ENCODE measurements at places on chromosomes 1 and 21.

DNA sequence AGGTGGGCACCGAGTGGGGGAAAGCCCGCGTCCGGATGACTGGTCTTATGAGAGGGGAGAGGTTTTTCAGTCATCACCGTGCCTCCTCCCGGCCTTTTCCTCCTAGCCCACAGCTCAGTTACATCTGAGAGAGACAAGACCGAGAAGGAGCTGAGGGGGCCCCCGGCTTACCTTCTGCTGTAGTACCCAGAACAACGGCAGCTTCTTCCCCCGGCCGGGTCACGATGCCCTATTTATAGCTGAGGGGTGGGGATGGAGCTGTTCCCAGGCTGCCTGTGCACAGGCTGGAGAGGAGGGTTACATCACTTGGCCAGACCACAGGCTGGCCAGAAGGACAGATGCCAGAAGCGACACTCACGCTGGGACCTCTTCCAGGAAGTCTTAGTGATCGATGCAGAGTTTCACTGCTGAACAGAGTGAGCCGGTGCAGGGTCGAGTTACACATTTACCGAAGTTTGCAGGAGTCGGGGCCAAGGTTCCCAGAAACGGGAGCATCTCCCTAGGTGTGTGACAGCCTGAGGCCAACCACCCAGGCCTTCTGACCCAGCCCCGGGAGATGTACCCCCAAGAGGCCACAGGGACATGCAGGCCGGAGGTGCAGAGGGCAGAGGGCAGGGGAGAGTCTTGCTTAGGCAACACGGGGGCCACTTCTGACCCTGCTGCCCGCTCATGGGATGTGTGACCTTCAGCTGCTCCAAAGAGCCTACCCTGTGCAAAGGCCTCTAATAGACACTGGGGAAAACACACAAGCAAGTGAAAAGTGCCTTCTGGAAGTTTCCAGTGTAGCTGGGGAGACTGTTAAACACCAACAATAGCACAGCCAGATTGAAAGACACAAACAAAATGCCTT is at the start of gene AGT:
AGT (minus strand) TSS at position 208 of the 850 bp plus-strand sequence. CDS start 3,299 bp downstream, outside the sequence.
- no peak for DNase-seq

DNA sequence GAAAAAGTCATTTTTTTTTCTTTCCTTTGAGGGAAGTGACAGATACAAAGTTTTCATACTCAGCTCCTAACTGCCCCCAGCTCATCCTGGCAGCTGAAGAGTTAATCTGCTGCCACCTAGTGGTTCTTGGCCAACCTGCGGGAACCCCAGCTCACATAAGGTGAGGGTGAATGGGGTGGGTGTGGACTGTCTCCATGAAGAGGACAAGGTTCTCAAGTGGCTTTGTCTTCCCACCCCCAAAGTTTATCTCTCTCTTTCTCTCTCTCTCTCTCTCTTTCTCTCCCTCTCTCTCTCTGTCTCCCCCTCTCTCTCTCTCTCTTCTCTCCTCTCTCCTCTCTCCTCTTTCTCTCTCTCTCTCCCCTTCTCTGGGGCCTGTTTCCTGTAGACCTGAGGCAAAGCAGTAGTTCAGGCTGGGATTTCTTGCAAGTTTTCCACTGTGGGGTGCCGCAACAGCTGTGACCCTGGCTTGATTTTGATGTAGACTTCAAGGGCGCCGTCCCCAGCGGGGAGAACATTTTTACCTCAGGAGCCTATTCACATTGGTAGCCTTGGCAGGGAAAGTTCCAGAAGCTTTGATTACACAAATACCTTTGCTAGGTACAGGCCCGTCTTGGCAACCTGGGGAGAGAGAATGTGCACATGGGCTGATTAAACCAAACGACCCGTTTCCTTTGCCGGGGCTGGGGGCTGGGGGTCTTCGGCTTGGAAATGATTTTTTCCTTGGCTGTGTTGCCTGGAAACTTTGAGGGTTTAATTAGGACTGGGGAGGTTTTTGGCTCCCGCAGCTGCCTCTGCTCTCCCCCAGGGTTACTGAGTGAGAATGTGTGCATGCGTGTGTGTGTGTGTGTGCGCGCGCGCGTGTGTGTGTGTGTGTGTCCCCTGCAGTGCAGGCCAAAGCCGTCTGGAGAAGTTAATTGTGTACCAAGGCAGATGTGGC is 135.9 kb downstream of the TM2D1 start:
- peak; percentile 50 for DNase-seq

DNA sequence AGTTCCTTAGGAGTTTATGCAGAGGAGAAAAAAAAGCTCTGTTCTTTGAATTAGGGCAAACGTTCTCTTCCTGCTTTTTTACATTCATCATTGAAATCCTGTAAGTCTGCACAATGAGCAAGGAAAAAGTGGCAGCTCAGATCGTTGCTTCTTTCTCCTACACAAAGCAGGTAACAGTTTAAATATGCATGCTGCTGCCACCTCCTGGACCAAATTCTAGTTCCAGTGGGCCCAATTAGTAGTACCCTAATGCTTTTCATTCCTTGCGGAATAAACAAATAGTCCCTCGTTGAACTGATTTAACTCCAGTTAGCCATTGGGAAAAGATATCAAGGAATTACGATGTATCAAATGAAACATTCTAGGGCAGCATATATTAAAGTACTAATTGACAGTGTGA is 20.1 kb downstream of the YTHDF2 start:
- DNase-seq = no peak

GRCh38 chr1:212529211-212529741 is 79.3 kb upstream of the ATF3 start:
- DNase-seq = no peak

DNA sequence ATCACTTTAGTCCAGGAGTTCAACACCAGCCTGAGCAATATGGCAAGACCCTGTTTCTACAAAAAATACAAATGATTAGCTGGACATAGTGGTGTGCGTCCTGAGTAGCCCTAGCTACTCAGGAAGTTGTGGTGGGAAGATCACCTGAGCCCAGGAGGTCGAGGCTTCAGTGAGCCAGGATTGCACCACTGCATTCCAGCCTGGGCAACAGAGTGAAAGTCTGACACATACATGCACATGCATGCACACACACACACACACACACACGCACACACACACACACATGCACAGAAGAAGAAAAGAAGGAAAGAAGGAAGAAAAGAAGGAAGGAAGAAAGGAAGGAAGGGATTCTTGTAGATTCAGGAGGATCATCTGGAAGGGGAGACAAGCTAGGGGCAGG is 104.4 kb upstream of the USP25 start:
- no peak for DNase-seq

GRCh38 chr21:31688603-31689368 is 29.3 kb downstream of the SOD1 start:
- DNase-seq = no peak

DNA sequence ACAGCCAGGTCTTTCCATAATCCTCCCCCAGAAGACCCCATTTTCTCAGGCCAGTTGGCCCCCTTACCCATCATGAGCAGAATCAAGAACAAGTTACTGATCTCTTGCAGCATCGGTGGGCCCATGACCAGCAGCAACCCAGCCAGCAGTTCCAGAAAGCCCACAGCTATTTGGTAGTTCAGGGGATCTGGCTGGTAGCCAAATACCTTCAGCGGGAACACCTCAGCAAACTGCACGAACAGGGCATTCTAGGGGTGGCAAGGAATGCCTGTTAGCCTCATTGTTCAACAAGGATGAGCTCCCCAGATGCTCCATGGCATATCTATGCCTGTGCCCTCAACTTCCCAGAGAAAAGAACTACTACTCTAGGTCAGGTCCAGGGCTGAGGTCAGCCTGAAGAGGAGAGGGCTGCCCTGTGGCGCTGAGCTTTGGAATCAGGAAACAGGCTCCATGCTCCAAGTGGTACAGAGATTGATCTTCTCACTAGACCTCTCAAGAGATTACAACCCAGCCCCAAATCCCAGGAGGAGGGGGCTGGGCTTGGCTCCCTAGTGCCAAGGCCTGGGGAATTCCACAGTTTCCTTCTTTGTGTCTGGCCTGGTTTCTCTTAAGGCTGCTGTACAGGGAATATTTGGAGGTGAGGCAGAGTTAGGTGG is 1.3 kb downstream of the TMEM35B start:
- no peak for DNase-seq

DNA sequence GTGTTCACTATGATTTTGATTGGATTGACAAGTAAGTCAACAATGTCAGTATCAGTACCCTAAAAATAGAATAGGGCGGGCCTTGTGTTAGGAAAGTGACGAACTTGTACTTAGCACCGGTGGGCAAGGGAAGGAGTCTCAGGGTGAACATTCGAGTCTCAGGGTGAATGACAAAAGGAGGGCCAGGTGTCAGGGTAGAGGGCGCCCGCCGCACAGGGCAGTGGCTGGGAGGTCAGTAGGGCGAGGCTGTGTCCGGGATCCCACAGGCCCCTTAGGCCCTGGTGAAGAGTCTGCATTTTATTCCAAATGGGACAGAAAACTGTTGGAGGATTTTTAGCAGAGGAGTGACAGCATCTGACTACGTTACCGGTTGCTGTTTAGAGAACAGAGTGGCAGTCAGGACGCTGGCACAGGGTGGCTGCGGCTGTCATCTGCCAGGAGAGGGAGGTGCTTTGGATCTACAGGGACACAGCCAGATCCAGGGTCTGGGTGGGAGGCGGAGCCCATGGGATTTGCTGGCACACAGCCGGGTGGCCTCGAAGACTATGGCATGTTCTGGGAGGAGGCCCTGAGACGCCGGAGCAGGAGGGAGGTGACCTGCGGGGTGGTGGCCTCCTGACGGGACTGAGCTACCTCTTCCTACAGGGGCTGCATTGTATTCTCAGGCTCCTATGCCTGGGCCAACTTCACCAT is 11.0 kb downstream of the AGTRAP start:
- no peak for DNase-seq

GRCh38 chr1:106787520-106787919 is 269.0 kb upstream of the PRMT6 start:
- no peak for DNase-seq

DNA sequence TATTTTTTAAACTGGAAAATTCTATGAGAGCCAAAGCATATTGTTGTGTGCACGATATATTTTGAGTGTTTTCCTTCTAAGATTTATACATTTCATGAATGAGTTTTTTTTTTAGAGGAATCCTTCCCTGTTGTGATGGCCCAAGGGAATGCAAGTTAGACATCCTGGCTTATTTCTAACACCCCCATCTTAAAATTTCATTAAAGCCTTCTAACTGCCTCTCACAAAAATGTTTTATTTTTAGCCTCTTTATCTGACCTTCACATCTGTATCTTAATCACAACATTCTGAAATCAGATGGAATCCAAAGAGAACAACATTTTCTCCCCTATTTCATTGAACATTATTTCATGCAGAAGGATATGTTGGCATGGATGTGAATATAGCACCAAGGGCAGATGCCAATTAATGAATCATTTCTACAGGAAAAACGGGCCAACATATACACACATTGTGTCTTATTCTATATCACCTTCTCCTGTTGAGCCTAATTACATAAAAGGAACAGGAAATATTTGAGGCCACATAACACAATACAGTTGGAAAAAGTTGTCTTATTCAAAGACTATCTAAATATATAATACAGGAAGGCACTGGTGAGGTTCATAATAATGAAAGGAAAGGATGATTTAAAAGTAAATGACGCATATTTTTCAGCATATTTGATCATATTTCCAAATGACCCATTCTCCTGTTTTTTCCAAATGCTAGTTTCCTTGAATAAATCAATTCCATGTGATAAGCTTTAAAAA is 455.5 kb downstream of the TTLL7 start:
- DNase-seq = no peak

DNA sequence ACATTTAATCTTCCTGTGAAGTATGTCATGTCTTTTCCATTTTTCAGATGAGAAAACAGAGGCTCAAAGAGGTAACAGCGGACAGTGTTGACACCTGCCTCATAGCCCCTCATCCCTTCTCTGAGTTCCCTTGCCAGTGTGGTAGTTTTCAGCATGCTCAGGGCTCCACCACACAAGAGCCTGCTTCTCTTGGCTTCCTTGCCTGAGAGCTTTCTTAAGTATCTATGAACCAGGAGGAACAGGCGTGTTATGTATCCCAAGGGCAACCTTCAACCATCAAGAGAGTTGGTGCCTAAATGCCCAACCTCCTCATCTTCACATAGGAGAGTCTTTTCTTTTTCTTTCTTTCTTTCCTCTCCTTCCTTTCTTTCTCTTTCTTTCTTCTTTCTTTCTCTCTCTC is 5.9 kb upstream of the PAFAH2 start:
- DNase-seq = no peak

DNA sequence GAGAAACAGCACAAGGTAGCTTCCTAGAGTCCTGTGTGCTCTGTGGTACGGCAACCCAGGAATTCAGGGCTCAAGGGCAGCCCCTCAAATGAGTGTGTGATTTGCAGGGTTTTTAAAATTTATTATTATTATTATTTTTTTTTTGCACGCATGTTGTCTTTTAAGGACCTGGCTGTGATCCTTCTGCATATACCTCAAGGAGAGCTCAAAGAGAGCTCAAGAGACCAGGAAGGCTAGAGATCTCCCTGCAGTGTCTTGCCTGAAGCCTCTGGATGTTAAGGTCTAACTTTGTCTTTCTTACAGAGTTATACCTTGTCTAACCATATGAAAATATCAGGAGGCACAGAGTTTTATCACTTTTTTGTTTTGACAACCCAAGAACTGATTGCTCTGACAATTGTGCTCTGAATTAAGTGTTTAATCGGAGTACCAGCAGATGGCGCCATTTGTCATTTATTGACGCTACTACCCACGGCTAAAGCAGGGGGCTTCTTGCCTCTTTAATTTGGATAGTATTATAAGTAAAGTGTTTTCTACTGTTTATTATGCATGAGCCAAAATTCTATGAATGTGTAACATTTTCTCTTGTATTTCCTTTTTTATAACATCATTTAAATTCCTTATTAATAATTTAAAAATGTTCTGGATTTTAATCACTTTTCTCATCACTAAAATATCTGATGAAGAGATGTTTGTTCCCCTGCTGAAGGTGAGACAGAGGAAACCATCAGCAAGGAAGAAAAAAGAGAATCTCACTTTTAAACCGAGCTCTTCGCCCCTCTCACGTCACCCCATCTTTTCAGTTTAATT is 35.8 kb upstream of the LMO4 start:
- peak; percentile 36 for DNase-seq

DNA sequence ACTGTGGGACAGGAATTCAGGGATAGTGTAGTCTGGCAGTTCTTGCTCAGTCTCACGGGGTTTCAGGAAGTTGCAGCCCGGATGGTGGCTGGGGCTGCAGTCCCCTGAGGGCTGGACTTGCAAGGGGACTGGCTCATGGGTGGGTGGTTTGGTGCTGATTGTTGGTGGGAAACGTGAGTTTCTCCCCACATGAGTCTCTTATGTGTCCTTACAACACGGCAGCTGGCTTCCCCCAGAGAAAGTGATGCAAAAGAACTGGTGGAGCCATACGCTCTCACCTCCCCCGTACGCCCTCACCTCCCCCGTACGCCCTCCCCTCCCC is 64.9 kb downstream of the EVA1C start:
- no peak for DNase-seq

GRCh38 chr1:41484402-41485241 is at the start of gene EDN2:
TSS of gene EDN2 (minus strand) at chr1:41484683. CDS start at chr1:41484601, 82 bp downstream.
- no peak for DNase-seq

DNA sequence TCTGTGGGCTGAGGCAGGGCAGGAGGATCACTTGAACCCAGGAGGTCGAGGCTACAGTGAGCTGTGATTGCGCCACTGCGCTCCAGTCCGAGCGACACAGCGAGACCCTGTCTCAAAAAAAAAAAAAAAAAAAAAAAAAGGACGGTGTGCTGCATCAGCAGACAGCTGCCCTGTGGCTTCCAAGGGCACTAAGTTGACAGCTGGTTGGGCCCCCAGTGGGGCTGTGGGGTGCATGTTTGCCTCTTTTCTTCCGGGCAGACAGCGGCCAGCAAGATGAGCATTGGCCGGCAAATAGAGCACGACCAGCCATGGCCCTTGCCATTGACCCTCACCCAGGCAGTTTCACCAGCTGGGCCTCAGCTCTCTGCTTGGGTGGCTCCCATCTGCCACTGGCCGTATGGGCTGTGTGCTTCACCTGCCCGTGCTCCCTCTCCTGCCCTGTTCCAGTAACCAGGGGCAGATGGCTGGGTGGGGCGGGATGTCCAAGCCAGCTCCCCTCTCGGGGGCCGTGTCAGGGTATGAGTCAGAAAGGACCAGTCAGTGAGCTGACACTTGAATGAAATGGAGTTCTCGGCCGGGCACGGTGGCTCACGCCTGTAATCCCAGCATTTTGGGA is 12.3 kb upstream of the SLC25A34 start:
- no peak for DNase-seq

All from Panc1 (cell line).